ENCODE measurements at places on chromosomes 2 and 18.
A peak's percentile ranks its signal among the peaks of the same experiment; 100 is the strongest.

- no peak for DNase-seq
Observed at GRCh38 chr2:58856100-58856499, 615.0 kb upstream of the FANCL start.

- no peak for DNase-seq
Observed at GRCh38 chr2:164810843-164811242, 30.8 kb downstream of the COBLL1 start.

GRCh38 chr2:51553476-51553875 is 521.5 kb upstream of the NRXN1 start:
- no peak for DNase-seq

GRCh38 chr2:28406276-28407096 is 13.8 kb downstream of the FOSL2 start:
- DNase-seq: peak; percentile 55

GRCh38 chr2:143139835-143140393 is 10.7 kb downstream of the ARHGAP15 start:
- DNase-seq: no peak

DNA sequence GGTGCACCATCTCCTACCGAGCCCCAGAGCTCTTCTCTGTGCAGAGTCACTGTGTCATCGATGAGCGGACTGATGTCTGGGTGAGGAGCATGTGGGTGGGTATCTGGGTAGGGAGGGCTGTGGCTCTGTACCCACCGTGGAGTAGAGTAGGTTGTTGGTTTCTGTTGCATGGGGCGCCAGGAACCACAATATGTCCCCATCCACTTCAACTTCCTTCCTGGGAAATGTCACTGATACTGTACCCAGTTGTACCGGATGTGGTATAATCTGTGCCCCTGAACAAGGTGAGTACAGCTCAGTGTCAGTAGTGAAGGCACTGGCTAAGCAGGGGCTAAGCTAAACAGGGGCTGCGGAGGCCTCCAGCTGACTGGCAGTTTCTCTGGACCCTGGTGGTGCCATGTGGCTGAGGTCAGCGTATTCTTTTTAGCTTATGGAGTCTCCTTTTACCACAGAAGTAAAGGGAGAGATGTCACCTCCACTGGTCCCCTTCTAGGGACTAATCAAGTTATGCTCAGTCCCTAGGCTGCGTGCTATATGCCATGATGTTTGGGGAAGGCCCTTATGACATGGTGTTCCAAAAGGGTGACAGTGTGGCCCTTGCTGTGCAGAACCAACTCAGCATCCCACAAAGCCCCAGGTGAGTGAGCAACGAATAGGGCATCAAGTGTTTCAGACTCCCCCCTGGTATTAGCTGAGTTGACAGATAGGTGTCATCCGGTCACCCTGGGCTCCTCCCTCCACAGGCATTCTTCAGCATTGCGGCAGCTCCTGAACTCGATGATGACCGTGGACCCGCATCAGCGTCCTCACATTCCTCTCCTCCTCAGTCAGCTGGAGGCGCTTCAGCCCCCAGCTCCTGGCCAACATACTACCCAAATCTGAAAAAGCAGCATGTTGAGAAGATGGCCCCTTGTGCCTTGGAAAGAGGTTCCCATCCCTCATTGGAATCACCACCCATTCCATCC is 2.7 kb downstream of the STK16 start:
- DNase-seq: peak; percentile 66

DNA sequence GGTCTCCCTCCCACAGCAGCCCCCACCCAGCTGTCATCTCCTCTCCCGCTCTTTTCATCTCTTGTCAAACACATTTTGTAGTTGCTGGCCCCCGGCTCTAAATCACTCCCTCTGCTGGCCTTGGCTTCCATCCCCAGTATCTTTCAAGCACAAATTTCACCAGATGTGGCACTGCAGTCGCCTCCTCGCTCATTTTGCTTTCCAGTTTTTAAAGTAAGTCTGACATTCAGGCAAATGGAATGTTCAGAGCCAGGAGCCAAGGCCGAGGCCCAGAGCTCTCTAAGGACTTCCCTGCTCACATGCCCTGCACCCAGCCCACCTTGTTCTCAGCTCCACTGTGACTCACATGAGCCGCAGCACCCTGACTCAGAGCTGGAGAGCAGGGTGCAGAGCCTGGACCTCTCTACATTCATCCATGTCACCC is 158.4 kb downstream of the GALNT14 start:
- DNase-seq: no peak

DNA sequence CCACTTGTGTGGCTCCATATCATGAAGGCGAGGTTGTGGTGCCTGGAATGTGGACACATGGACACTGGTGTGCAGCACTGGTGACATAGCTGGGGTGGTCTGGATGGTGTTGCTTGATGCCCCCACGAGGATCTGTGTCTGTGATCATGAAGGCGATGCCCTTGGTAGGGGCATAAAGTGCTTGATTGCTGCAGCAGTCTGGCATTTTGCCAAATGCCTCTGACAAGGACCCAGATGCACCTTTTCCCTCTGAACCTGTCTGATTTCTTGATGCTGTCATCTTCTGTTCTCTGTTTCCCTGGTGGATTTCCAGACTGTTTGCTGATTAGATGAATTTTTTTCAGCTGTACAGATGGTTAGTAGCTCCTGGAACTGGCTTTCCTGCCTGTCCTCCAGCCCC is 752.0 kb upstream of the HS6ST1 start:
- no peak for DNase-seq

DNA sequence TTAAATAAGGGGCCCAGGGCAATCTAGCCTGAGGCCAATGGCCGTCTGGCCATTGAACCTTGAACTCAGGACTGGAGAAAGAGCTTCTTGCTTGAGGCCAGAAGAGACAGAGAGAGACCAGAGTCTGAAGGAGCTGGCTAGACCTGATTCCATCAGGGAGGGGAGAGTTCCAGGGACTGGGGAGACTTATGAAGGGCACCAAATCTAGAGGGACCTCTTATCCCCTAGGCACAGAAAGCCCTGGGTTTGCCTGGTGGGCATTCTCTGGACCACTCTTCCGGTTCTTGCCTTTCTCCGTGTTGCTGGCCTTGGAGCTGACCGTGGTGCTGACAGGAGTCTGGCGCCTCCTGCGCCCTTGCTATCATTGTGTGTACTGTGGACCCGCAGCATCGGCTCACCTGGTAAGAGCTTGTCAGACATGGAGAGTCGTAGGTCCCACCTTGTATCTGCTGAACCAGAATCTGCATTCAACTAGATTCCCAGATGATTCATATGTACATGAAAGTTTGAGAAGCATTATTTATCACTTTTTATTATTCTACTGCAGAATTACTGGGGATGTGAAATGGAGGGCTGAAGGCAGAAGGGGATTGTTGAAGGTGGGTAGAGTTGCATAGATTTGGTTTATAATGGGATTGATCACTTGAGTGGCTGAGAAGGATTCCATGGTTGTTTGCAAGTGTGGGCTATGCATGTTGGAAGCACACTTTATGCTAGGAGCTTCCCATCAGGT is 4.3 kb upstream of the TRPM8 start:
- DNase-seq: no peak

GRCh38 chr2:5986801-5987787 is 294.9 kb downstream of the SOX11 start:
- DNase-seq: no peak

DNA sequence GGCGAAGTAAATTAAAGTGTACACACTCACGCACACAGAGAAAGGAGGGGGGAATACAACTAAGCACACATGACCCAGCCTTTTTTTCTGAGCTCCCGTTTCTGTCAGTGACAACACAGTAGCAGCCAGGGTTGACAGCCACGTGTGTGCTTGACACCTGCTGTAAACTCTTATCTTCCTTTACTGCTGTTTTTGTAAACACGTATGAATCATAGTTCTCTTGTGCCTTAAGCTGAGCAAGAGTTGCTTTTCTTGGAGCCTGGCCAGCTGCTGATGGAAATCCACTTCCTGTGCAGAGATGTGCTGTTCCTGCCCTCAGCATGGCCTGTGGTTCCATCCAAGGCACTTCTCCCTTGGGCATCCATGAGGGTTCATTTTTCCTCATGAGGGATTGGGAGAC is 561.9 kb downstream of the GALR1 start:
- no peak for DNase-seq

- DNase-seq: no peak
Observed at GRCh38 chr2:207937253-207937652, 88.1 kb downstream of the PLEKHM3 start.

GRCh38 chr2:131552871-131553270 is 25.2 kb downstream of the CCDC74A start:
- DNase-seq: no peak

DNA sequence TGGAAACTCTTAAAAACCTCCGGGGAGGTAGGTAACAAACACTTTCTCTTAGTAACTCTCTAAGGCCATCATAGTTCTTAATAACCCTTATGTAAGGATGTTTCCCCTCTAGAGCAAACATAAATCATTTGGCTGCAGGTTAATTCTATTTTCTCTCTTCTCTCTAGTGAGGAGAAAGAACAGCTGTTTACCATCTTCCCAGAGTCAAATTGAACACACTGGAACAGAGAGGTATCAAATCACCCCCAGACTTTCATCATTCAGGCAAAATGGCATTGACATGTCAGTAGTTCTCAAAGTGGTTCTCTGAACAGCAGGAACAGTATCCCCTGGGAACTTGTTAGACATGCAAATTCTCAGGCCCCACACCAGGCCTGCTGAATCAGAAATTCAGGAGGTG is 240.7 kb downstream of the MEIS1 start:
- no peak for DNase-seq

DNA sequence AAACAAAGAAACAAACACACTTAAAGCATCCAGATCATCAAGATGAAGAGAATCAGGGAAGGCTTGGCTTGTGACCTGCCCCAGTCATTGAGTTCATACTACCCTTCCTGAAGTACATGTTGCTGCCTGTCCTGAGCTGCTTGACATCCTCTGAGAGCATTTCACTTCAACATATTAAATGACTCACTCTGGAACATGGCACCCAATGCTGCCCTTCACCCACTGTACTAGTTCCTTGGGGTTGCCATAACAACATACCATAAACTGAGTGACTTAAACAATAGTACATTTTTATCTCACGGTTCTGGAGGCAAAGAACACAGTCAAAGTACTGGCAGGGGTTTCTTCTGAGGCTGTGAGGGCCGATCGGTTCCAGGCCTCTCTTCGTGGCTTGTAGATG is 371.3 kb downstream of the RNF144A start:
- DNase-seq: no peak

- no peak for DNase-seq
Observed at GRCh38 chr18:63676526-63677323, 15.0 kb upstream of the SERPINB3 start.

- peak; percentile 53 for DNase-seq
Observed at GRCh38 chr2:7430869-7431641, 513.8 kb downstream of the RNF144A start.

DNA sequence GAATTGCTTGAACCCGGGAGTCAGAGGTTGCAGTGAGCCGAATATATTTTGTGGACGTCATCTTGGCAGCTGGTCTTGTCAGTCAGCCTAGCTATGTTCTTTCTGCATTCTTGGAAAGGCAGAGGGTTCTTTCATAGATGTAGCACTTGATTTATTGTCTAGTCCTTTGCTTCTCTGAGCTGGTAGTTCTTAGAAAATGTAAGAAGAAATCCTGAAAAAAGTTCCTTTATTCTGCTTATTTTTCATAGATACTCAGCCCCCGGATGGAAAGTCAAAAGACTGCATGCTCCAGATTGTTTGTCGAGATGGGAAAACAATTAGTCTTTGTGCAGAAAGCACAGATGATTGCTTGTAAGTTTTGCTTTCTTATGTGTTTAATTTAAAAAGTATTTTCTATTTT is 21.3 kb downstream of the PLEKHB2 start:
- no peak for DNase-seq

GRCh38 chr2:157336137-157337010 is 10.8 kb upstream of the ERMN start:
- DNase-seq: peak; percentile 56

DNA sequence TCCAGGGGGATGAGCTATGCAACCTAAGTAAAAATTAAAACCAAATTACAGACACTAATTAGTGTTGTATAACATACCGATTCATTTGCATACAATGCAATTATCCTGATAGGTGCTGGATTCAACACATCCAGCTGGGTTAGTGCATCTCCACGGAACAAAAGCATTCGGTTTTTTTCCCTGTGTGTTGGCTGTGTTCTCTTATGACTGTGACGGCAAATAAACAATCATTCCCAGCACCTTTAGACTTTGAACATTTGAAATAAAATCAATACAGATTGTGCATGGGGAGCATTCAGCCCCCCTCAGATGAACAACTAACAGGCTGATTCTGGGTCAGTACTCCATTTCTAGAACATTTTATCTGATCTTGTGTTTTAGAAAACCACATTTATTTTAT is 22.7 kb downstream of the FAM124B start:
- no peak for DNase-seq

GRCh38 chr2:127860130-127860529 is 2.2 kb upstream of the POLR2D start:
- DNase-seq: no peak

DNA sequence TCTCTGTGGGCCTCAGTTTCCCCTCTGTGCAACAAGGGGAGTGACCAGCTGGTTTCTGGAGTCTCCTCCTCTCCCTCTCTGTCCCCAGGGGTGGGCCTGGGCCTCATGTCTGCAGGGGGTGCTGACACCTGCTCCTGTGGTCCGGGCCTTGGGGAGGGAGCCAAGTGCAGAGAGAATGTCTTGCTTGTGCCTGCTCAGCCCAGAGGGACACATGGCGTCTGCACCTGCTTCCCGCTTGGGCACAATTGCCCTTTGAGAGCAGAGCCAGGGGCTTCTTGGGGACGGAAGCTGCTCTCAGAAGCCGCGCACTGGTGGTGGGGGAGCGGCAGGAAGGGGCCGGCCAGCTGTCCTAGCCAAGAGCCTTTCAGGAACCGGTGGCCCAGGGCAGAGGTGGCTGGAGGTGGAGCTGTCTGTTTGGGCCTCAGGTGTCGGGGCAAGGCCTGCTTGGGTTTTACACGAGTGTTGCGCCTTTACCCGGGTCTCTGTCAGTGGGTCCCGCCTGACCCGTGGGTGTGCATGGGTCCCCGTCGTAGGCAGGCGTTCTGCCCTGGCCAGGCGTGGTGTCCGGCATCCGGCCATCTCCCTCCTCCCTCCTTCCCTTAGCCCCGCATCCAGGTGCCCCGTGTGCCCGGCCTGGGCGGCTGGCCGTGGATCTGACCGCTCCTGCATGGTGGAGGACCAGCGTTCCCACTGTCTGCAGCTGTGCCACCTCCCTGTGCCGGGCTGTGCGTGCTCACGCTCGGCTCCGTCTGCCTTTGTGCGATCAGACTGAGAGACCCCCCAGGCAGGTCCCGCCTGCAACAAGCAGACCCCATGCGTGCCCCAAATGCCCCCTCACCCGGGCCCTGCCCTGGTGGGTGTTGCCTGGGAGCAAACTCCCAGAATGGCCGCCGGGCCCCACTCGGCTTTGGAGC is 4.0 kb downstream of the NEU4 start:
- DNase-seq: no peak

- DNase-seq: no peak
Observed at GRCh38 chr2:65464604-65465003, 32.2 kb upstream of the SPRED2 start.

GRCh38 chr18:77622009-77622692 is 372.5 kb downstream of the GALR1 start:
- DNase-seq: peak; percentile 11

DNA sequence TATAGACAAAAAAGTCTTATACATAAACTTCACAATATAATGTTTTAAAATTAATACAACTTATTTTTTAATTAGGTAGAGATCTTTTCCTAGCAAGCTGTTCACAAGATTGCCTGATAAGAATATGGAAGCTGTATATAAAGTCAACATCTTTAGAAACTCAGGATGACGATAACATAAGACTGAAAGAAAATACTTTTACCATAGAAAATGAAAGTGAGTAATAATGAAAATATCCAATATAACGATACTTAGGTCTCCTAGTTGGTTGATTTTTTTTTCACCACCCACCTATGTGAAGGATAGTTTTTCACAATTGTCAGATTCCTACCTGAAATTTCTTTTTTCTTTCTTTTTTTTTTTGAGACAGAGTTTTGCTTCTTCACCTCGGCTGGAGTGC is 13.1 kb downstream of the ELP2 start:
- DNase-seq: no peak

All from stimulated activated CD4-positive, alpha-beta T cell treated with anti-CD3 and anti-CD28 coated beads, Interleukin-4, amount 100 ng/mL, for 24 hours (primary cell).